ENCODE measurements at places on chromosomes 16 and 17.

- DNase-seq, result no peak
These were observed 19.8 kb downstream of the ZNF385C start for GRCh38 chr17:42078396-42079043.

DNA sequence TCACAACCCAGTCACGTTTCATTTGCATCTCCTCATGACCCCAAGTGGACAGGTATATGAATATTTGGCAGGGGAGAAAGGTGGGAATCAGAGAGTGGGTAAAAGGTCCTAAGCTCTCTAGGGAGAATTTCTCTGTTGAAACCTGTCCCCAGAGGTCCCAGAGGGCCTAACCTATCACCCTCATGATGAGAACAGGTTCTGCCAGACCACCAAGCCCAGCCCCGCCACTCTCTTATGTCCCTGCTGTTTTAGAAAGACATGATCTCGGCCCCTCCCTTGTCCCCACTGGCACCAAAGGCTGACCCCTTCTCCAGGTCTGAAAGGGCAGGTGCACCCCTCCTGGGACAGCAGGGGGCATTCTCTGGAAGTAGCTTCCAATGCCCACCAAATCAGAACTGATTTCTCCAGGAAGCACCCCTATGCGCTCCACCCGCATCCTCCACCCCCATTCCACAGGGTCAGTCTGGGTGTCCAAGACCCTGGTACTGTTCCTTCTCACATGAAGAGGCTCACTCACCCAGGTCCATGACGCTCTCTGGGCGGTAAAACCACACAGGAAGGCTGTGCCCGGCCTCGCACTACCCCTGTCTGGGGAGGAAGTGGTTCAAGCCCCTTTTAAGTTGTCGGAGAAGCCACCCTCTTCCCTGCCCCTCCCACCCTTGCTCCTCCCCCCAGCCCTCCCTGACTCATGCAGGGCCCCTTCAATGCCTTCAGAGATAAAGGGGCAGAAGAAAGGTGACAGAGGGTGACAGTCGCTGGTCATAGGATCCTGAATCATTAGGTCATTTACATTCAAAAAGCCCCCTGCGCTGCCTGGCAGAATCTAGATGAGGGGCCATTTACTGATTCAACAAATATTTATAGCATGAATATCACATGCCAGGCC is at the start of gene CCR7:
Gene CCR7, minus strand, starts transcription at position 590 of the 886 bp plus-strand sequence. Its CDS starts 63 bp downstream, at position 527.
- no peak for DNase-seq

GRCh38 chr16:17193566-17194100 is 277.1 kb downstream of the XYLT1 start:
- DNase-seq, result no peak

DNA sequence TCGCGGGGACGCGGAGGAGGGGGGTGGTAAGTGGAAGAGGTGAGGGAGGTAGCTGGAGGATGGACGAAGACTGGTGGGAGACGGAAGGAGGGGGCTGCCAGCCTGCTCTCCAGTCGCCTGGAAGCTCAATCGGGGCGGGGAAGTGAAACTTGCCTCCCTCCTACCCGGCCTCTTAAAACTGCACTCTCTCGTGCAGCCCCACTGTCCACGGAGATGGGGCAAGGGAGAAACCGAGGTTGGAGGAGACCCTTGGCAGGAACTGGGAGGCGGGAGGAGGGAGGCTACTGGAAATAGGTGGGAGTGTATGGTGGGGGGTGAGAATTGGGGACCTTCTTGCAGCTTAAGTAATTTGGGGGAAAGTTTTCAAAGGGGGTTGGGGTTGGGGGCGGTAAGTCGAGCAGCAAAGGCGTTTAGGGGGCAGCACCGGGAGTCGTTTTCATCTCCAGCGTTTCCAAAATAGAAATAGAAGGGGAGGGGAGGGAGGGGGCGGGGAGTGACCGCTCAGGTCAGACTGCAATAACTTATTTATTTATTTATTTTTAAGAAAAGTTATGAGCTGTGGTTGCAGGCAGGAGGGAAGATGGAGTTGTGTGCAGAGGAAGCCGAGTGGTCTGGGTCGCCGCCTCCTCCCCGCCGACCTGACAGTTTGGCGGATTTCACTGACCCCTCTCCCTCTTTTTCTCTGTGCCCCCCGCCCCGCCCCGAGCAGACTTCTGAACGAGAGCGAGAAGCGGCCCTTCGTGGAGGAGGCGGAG is 1.4 kb downstream of the SOX9 start:
- no peak for DNase-seq

GRCh38 chr16:2447920-2448583 is 11.9 kb upstream of the TEDC2 start:
- DNase-seq, result no peak

DNA sequence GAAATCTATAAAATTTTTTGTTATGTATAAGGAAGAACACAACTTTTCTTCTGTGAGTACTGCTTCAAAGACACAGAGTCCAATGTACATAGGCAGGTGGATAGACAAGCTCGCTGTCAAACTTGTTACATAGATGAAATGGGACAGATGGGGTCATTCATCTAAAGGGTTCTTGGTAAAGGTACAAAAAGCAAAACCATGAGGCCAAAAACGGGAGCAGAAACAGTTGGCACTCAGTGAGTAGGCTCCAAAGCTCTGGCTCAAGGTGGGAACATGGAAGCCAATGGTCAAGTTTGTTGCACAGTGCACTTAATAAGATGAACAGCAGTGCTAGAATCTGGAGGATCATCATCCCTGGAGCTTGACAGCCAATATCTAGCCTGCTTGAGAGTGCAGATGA is 979.0 kb upstream of the EEF2KMT start:
- DNase-seq, result no peak

DNA sequence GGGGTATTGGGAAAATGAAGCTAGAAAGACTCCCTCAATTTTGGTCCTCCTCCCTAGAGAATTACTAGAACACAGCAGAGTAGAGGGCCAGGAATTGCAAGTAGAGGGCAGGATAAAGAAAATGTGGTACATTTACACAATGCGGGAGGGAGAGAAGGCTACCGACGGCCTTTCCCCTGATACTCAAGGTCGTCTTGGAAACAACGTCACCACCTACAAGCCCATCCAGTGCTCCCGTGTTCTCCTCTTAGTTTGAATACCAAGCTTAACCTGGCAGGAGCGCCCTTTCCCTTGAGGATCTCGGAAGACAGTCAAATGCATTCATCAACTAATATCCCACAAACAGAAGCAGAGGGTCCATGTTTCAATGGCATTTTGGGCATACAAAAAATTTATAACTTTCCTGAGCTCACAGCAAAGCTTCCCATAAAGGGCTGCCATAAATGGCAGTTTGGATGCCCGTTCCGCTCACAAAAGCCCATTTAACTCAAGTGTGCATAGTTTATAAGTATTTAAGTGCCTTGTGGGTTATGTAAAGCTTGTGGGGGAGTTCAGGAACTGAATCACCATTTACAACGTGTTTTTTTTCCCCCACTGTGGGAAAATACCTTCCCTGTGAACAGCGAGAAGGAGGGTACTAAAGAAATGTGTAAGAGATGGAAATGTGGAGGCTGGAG is 414.6 kb downstream of the SLC39A11 start:
- DNase-seq, result no peak

- DNase-seq, result no peak
These were observed 6.2 kb upstream of the ACTG1 start for GRCh38 chr17:81518785-81519283.

- DNase-seq, result no peak
These were observed 1.4 kb downstream of the STAT5A start for GRCh38 chr17:42289611-42290181.

DNA sequence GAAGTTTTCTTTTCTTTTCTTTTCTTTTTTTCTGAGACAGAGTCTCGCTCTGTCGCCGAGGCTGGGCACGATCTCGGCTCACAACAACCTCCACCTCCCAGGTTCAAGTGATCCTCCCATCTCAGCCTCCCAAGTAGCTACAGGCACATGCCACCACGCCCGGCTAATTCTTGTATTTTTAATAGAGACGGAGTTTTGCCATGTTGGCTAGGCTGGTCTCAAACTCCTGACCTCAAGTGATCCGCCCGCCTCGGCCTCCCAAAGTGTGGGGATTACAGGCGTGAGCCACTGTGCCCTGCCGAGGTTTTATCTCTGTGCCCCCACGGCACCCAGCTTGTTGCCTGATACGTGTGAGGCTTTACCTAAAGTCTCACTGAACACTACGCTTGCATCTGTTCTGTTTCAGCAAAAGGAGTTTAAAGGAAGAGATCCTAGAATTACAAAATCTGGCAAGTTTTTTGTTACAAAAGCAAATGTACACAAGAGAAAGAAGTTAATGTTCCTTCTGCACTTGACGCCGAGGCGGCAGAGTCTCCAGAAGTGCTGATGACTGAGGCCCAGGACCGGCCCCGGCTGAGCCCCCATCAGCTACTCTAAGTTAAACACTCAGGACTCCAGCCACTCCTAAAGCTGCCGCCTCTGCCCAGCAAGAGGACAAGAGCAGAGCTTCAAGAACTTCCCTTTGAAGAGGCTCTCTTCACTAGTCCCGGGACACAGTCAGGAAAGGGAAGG is 9.2 kb downstream of the ABCA3 start:
- no peak for DNase-seq

DNA sequence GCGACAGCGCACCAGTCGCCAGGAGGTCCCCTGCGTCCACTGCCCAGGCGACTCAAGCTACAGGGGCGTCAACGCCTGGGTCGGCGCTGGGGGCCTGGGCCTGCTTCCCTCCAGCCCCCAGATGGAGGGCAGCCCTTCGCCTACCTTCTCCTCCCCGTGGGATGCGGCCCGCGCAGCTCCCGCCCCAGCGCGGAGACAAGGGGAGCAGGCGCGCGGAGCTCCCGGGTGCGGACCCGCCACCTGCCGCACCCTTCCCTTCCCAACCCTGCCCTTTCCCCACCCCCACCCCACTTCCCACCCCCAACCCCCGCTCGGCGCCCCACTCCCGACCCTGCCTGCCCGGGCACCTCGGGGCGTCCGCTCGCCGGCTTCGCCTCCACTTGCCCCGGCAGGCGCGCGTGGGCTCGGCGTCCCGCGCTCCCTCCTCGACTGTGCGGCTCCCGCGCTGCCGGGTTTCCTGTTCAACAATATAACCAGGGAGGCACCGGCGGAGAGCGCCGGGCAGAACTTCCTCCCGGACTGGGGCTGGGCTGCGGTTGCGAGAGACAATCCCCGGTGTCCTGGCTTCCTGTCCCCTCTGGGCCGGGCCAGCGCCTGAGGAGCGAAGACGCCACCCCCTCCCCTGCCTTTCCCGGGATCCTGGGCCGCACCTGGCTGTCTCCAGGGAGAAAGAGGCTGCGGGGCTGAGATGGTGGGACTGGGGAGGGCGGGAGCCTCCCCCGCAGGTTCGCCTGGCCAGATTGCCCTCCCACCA is at the start of gene ARHGAP27:
Gene ARHGAP27, minus strand, starts transcription at position 466 of the 754 bp plus-strand sequence. CDS start 2,591 bp downstream, outside the sequence.
- DNase-seq, result no peak

GRCh38 chr16:52408191-52408845 is 138.6 kb downstream of the TOX3 start:
- no peak for DNase-seq

DNA sequence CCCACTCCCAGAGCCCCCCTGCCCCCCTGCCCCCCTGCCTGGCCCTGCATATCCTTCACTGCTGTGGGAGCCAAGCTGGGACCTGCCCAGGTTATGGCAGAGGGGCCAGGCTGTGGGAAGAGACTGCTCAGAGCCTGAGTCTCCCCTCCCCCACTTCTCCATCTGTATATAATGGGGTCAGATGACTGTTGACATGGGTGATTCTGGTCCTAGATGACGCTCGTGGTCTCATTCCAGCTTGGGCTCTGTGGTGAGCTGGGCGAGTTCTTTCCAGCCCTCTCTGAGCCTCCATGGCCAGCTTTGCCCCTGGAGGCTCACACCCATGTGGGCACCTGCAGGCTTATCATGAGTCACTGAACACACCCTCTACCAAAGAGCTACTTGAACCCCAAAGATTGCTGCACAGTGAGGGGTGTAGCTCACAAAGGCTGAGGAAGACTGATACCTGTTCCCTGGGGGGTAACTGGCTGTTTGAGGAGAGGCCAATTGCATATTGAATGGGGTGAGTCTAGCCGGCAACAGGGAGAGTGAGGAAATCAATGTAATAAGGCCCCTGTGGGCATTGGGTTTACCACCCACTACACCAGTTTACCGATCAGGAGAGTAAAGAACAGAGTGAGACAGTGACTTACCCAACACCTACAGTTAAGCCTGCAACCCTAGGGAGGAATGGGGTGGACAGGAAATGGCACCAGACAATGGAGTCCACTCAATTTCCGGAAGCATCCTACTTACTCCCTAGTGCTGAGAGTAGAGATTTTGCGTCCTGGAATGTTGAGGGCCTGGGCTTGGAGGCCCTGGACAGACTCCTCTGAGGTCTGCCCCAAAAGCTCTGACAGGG is 4.2 kb upstream of the SREBF1 start:
- no peak for DNase-seq

All from anterior cingulate cortex (tissue), 58 donors.